ENCODE measurements at places on chromosomes 13 and 19.

GRCh38 chr13:41627425-41627824 lies 170.1 kb downstream of the RGCC start:
- no peak for DNase-seq

DNA sequence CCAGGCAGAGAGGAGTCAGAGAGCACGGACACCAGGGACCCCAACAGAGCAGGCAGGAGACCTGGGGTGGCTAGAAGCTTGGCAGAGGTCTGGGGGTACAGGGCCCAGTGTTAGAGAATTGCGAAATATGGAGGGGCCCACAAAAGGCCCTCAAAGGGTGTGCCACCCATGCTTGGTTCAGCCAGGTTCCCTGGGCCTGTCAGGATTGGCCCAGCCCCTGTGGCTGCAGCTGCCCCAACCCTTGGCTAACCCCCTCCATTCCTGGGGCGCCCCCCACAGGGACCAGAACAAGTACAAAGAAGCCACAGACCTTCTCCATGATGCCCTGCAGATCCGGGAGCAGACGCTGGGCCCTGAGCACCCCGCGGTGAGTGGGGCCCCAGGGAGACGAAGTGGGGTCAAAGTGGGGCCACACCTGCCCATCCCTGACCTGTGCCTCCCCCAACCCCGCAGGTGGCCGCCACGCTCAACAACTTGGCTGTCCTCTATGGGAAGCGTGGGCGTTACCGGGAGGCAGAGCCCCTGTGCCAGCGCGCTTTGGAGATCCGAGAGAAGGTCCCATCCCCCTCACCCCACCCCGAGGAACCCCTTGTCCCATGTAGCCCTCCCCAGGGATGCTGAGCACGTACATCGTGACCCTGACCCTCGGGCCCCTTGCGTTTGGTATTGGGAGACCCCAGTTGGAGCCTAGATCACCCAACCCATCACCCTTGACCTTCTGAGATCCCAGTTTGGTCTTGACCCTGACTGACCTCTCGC lies 8.0 kb downstream of the KLC3 start:
- no peak for DNase-seq

DNA sequence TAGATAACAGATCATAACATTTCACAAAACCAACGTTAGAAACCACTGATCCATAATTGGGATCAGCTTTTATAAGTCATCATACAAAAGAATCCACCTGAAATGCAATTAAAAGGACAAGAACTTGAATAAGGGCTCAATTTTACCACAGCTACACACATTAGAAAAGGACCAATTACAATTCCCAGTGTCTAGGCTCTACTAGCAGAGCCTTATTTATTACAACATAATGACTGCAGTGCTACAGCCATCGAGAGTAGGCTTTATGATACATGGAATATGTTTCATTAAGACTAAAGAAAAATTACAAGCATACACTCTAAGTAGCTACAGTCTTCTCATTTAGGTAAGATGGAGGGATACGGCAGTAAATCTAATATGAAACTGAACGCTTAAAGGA lies 2.9 kb downstream of the RBM26 start:
- DNase-seq = no peak

GRCh38 chr19:11783767-11784166 lies 14.6 kb upstream of the ZNF491 start:
- DNase-seq = no peak

GRCh38 chr13:74210693-74211393 lies 76.6 kb upstream of the KLF12 start:
- DNase-seq = no peak

- no peak for DNase-seq
Observed at GRCh38 chr13:100433475-100433874, 155.1 kb downstream of the GGACT start.

GRCh38 chr13:50845211-50845610 lies 1.7 kb upstream of the DLEU7 start:
- DNase-seq = no peak

- no peak for DNase-seq
Observed at GRCh38 chr13:64007339-64007738, 2591.7 kb upstream of the PCDH20 start.

- no peak for DNase-seq
Observed at GRCh38 chr19:42216653-42217519, 591 bp downstream of the DEDD2 start.

DNA sequence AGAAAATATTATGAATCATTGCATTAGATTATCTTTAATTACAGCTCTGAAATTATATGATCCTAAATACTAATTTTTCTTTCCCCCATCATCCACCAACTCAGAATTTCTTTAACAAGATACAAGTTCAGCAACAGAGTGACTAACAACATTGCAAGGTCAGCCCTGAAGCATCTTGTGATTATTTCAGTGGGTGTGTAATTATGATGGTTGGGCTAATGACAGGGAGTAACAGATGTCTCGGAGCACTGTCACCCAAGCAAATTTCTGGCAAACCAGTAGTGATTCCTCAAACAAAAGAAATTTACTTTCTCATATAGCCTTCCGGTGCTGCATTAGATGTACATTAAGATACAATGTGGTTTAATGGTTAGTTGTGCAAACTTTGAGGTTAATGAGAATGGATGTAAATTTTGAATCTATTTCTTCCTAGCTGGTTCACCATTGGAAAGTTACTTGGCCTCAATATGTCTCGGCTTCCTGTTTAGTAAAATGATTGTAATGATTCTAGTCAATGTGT lies 238.9 kb downstream of the ITGBL1 start:
- no peak for DNase-seq

DNA sequence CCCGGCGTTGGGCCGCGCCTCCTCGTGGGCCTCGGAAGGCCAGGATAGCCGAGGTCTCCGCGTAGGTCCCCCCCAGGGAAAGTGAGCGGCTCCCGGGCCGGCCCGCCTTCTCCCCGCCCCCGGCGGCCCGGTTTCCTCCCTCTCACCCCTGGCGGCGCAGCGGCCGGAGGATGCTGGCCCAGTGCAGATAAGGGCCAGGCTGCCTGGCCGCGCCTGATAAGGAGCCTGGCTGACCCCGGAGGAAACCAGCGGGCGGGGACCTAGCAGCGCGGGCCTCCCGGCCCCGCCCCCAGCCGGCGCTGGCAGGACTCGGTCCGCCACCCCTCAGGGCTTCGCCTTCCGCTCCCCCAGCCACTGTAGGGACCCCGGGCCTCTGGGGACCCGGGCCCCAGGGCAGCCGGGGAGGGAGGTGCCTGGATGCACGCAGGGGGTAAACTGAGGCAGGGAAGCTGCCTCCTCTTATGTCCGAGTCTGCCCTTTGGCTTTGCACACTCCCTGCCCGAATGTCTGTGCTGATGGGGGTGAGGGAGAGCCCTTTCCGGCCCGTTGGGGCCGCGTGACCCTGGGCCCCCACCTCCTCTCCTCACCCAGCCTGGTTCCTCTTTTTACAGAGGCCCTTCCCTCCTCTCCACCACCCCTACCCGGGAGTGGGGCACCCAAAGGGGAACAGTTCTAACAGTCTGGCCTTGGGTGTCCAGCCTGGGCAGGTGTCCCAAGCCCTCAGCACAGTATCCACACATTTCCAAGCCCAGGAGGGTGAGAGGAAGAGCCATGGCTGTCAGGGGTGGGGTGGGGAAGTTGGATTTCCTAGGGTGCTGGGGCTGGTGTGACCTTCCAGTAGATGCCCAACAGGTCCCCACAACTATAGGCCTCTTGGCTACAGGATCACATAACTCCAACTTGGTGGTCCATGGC lies at the start of gene LYL1:
Gene LYL1 (minus strand): TSS at position 193 of the 915 bp plus-strand sequence. CDS start 1,687 bp downstream, outside the sequence.
- no peak for DNase-seq

GRCh38 chr13:40390401-40390916 lies 276.0 kb downstream of the FOXO1 start:
- DNase-seq = no peak

- DNase-seq = no peak
Observed at GRCh38 chr13:99991828-99992775, 10.5 kb downstream of the ZIC2 start.

DNA sequence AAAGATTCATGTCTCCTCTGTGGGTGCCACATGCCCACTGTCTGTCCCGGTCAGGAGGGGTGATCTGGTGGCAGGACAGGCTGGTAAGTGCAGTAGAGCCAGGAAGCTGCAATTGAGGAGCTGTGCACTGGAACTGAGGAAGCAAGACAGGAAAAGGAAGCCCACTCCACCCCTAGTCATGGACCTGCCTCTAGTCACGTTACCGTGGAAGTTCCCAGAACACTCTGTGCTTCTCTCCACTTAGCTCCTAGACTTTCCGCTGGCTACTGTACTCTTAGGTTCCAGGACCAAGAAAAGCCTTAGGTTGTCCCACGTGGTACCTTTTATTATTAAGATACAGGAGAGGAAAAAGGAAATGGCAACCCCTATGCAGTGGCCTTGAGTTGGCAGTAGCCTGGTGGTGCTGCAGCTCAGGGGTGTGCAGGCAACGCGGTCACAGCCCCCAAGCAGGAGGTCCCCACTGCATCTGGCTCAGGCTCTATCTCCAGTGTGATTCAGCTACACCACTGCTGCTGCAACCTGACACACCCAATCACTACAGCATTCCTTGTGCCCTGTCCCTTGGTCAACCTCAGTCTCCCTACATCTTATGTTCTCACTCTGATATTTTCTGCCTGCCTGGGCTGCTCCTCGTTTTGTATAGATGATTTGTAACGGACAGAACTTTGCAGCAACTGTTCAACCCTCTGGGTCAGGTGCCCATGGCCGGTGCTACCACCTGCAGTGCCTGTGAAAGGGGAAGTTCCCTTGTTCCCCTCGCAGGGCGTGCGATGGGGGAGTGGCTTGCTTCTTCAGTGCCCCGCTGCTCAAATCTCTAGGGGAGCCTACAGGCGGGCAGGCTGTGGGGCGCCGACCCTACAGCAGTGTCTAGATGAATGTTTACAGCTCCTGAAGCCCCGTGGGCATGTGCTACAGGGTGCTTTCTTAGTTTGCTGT lies 24.4 kb upstream of the GPR12 start:
- no peak for DNase-seq

DNA sequence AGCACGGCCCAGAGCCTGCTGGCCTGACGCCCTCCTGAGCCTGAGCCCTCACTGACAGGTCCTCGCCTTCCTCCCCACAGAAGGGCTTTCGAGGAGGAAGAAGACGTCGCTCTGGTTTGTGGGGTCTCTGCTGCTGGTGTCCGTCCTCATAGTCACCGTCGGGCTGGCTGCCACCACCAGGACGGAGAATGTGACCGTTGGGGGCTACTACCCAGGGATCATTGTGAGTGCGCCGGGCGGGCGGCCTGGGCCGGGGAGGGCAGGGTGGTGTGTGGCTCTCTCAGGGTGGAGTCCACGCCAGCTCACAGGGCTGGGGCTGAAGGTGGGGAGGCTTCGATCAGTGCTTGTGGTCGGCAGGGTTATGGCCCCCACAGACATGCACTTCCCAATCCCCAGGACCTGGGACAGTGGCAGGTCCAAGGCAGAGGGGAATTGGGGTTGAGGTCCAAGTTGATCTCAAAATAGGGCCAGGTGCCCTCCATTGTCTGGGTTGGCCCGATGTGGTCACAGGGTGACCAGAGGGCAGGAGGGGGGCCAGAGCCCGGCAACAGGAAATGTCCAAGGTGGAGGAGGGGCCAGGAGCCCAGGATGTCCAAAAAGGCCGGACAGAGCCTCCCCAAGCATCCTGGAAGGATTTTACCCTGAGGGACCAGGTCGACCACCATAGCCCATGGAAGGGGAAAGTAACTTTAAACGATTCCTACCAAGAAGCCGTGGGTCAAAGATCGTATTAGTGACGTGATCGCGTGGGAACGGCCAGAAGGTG lies 7.2 kb downstream of the TMEM255B start:
- DNase-seq = no peak

DNA sequence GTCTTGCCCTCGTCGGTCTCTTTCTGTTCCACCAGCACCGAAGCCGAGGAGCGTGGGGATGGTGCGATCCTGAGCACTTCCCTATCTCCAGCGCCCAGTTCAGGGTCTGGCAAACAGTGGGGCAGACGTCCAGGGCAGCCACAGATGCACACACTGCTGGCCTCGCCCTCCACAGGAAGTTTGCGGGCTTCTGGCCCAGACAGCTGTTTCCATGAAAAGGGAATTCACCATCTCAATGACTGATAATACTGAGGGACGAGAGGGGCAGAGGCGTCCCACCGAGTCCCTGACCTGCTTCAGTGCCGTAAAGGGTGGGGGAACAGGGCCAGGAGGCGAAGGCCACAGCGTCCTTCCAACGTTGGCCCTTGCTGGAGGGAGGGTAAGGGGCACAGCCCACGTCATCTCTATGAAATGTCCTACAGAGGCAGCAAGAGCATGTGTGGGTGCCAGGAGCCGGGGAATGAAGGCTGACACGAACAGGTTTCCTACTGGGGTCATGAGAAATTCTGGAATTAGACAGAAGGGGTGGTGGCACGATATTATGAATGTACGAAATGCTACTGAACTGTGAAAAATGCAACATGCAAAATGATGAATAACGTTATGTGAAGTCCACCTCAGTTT lies 19.5 kb downstream of the SHC2 start:
- DNase-seq = no peak

DNA sequence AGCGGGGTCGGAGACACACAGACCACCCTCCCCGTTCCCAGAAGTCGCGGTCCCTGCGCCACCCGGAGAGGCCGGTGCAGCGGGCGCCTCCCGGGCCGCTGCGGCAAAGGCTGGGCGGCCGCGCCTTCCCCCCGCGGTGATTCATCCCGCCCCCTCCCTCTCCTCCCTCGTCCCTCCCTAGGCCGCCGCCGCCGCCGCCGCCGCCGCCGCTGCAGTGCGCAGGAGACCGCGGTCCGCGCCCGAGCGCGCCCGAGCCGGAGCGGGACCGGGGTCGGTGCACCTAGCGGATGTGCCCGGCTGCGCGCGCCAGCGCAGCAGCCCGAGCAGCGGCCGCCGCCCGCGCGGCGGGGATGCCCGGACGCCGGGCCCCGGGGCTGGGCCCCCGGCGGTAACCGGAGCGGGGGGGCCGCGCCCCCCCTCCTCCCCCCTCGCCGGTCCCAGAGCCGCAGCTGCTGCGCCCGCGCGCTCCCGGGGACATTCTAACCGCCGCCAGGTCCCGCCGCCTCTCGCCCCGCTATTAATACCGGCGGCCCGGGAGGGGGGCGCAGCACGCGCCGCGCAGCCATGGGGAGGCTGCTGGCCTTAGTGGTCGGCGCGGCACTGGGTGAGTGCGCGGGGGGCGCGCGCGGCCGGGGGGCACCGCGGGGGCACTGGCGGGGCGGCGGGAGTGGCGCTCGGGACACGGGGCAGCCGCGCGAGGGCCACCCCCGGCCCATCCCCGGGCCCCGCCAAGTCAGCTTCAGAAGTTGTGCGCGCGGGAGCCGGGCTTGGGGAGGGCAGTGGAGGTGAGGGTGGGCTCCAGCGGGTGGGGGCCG lies at the start of gene SCN1B:
Gene SCN1B (plus strand): TSS at position 214 of the 815 bp plus-strand sequence. CDS start 351 bp downstream, at position 565.
- no peak for DNase-seq

DNA sequence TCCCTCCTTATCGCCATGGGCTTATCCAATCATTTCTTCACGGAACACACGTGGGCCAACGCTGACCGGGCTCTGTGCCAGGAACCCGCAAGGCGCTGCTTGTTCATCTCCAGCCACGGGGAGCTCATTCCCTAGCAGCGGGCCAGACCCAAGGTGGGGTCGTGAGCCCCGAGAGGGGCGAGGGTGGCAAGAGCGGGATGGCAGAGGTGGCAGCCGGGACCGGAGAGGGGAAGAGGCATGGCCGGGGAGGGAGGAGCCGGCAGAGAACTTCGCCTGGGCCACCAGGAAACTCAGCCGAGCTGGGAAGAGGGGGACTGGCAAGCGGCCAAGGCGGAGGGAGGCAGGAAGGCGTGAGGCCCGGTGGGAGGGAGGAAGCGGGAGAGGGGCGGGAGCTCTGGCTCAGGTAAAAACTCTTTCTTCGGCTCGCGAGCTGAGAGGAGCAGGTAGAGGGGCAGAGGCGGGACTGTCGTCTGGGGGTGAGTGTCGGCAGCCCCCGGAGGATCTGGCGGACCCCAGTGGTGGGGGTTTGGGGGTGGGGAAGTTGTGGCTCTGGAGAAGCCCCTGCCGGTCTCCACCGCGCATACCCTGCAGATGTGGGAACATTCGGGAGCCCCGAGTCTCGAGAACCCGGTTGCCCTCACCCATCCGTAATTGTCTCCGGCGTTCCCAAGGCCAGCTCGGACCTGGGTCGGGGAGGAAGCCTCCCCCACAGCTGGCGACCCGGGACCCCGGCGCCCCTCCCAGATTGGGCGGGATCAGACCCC lies at the start of gene B3GNT3:
Gene B3GNT3 (plus strand): TSS at position 408 of the 764 bp plus-strand sequence. CDS start 12,670 bp downstream, outside the sequence.
- no peak for DNase-seq
